Stimulated activated CD8-positive, alpha-beta memory T cell treated with anti-CD3 and anti-CD28 coated beads, Interleukin-7, amount 100 ng/mL, for 1 hour (primary cell): ENCODE measurements at places on chromosomes 1 and 21.

DNA sequence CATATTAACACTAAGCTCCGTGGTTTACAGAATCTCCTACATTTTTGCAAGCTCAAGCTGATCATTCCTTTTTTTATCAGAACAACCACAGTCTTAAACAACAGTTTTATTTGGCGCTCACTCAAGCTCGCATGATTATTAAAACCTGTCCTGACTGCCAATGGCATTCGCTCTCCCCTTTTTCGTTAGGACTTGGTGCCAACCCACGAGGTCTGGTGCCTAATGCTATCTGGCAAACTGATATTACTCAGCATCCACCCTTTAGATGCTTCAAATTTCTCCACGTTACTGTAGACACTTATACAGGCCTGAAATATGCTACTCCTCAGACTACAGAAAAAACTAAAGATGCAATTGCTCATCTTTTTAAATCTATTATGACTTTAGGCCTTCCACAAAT lies 23.0 kb upstream of the ITLN1 start:
- no peak for DNase-seq

DNA sequence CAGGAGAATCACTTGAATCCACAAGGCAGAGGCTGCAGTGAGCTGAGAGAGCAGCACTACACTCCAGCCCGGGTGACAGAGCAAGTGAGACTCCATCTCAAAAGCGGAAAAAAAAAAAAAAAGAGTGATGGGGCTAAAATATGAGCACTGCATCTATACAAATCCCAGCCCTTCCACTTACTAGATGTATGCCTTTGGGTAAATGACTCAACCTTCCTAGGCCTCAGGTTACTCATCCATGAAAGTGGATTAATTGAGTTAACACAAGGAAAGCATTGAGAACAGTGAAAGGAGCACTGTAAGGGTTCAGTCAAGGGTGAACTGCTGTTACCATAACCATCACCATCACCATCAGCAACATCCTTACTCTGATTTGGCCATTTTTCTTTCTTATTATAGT lies 226.4 kb upstream of the C8B start:
- DNase-seq = no peak

GRCh38 chr1:186404454-186405051 lies 28.9 kb downstream of the ODR4 start:
- no peak for DNase-seq

DNA sequence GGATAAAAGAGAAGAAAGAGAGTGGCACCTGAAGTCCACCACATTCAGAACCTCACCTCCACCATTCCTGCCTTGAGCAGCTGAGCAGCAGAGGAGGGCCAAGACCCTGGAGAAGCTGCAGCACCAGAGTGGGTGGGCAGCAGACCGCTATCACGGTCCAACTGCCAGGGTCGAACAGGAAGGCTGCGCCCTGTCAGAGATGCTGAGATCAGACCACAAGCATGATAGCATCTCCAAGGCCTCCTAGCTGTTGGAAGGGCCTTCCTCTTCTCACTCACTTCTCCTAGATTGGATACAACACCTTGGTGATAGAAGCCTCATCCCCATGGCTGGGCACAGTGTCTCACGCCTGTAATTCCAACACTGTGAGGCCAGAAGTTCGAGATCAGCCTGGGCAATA lies 12.1 kb upstream of the SLC45A3 start:
- DNase-seq = no peak

DNA sequence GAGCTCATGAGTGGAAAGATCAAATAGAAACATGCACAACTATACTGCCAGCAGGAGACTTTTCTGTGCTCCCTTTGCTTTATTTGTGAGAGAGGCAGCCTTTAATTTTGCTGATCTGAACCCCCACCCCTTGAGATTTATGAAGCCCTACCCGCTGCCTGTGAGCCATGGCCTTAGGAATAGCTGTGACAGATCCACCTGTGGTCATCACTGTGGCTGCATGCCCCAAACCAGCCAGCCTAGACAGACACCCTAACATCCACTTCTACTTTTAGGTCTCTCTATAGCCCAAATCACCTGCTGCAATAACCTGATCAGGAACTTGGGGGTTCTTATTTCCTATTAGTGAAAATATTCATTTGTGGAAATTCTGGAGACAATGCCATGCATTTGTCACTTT lies 196.2 kb downstream of the C1orf94 start:
- DNase-seq = no peak

DNA sequence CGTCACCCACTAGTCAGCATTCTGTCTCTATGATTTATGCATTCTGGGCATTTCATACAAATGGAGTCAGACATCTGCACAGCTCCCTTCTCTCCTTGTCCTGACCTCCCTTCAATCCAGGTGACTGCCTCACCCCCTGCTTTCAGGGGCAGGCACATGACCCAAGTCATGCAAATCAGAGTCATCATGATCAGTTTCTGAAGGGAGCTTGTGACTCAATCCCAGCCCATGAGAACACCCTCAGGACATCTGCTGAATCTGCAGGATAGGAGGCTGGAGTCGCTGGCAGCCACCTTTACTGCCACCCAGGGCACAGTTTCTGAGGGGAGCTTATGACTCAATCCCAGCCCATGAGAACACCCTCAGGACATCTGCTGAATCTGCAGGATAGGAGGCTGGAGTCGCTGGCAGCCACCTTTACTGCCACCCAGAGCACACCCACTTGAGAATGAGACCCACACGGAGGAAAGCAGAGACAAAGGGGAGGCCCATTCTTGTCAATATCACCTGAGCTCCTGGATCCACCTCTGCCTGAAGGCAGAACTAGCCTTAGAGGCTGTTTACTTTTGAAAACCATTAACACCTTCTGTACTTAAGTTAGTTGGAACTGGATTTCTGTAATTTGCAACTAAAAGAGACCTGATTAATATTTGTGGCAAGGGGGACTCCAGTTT lies 62.3 kb upstream of the SLC25A33 start:
- DNase-seq = no peak

- no peak for DNase-seq
Measured at GRCh38 chr1:94323311-94324177, 86.2 kb upstream of the ARHGAP29 start.

DNA sequence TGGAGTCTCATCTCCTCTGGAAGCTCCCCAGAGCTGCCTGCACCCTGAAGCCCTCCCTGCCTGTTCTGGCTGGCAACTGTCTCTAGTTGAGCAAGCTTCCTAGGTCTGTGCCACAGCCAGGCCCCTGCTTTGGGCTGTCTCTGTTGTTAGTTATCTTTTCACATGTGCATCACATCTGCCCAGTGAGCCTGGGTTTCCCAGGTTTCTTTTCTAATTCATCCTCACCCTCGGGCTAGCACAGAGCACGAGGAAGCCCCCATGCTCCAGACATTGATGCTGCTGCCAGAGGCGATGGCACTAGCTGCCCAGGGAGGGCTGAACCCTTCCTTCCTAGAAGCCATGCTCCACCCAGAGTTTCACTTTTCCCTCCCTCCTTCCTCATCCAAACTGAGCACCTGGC lies 27.2 kb downstream of the RASSF5 start:
- no peak for DNase-seq

DNA sequence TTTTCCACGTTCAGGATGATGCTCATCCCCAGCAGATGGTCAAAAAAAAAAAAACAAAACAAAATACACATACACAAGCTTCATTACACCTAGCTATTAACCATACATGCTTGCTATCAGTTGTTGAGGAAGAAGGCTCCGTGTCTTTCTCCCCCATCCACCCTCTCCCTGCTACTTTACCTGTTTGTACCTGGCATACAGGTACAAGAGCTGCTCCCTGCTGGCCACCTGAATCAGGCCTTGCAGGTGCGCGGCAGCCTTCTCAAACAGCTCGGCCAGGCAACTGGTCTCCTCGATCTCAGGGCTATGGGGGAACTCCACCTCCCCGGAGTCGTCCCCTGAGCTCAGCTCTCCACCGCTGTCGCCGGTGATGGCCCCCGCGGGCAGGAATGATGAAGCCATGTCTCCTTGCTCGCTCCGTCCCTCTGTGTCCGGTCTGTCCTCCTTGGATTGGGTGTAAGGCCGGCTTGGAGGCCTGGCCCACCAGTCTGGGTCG lies 464 bp downstream of the ACBD6 start:
- DNase-seq = no peak

GRCh38 chr1:116170721-116171589 lies 59.8 kb downstream of the MAB21L3 start:
- DNase-seq = no peak

GRCh38 chr1:203089651-203090045 lies 3.8 kb upstream of the MYOG start:
- DNase-seq = no peak
